ENCODE measurements at places on chromosomes 16 and 17. TPM values are rescaled to one million over a fixed set of nuclear protein-coding genes. Genes with fewer than 3 reads are reported as not detected.
A peak's percentile ranks its signal among the peaks of the same experiment; 100 is the strongest.

GRCh38 chr16:64773184-64773583 lies 348.7 kb downstream of the CDH11 start:
- DNase-seq, result no peak
- no peaks in the 10 kb centered on the region for H3K4me1 ChIP-seq
- no peaks in the 10 kb centered on the region for H3K36me3 ChIP-seq
- no peaks in the 10 kb centered on the region for H3K27me3 ChIP-seq

The ZSCAN10 gene
- total RNA-seq, result 35.2 TPM

- H3K27me3 ChIP-seq, result no peaks in the 10 kb centered on the region
- no peak overlapping the region for H3K4me3 ChIP-seq
- peak; percentile 26 for DNase-seq
- H3K27ac ChIP-seq, result no peak overlapping the region
- no peaks in the 10 kb centered on the region for H3K4me1 ChIP-seq
Observed at GRCh38 chr17:51180486-51180885, 14.3 kb downstream of the NME2 start.

The DYNLRB2 gene
- total RNA-seq, result 0.87 TPM

Measured in endodermal cell (in vitro differentiated cells).